ENCODE measurements at places on chromosomes 1 and 21.
A peak's percentile ranks its signal among the peaks of the same experiment; 100 is the strongest.

GRCh38 chr21:17611414-17612022 is 1.2 kb downstream of the BTG3 start:
- DNase-seq = peak; percentile 42

DNA sequence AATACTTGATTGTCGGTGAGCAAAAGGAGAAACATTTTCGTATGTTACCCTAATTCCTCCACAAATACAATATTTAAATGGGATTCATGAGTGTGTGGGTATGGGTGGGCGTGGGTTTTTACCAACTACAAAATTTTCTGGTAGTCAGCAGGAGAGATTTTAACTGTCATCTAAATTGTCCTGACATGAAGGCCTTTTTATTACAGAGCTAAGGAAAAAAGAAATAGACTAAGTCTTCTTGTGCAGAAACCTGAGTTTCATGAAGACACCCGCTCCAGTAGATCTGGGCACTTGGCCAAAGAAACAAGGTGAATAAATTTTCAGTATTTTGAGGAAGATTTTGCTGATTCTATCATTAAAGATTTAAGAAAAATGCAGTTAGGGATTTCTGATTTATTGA is 752 bp downstream of the RGS18 start:
- DNase-seq = no peak

GRCh38 chr1:108121358-108122143 is 78.6 kb downstream of the SLC25A24 start:
- no peak for DNase-seq

GRCh38 chr1:209802117-209802779 is 3.7 kb downstream of the IRF6 start:
- DNase-seq = no peak

DNA sequence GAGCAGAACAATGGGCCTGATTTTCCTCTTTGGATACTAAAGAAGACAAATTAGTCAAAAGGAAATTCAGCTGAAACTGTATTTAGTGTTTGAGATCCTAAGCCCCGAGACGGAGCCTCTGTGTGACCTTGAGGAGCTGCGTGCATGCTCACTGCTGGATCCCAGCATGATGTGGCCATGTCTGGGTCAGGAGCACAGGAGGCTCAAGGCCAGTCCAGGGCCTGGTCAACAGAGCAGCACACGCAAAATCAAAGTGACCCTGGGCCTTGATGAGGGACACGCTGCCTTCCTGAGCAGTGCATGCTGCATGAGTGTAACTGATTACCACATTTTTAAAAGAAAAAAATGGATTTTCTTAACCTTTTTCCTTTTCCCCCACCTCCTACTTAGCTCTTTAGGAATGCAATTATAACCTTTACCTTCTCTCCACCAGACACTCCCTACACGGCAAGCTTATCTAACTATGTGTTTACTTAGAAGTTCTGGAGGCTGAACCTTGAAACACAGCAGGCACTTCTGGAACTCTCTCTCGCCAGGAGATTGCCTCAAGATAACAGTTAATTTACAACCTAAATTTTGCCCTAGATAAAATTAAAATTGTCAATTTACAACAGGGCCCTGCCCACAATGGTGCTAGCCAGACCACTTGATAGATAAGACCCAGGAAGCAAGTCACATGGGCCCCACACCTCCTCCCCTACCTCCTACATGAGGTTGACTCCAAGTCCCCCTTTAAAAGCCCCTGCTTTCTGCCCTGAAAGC is 144.6 kb downstream of the LRIG2 start:
- DNase-seq = no peak

GRCh38 chr1:156160000-156160742 is 6.8 kb downstream of the SEMA4A start:
- DNase-seq = no peak

DNA sequence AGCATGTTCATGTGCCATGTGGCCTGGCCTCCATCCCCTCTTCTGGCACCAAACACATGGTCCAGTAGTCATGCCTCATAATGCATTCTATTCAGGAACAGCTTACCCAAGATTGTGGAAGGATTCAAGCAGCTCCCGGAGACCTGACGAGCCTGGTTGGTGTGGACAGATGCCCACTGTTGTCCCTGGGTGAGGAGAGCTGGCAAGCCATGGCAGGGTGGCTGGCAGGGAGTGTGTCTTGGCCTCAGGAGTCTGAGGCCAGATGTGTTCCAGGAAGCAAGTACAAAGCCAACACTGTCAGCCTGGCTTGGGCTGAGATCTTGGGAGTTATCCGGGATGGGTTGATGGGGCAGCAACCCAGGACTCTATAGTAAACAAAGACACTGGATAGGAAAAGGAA is 7.3 kb upstream of the FABP3 start:
- DNase-seq = peak; percentile 18

- DNase-seq = no peak
Observed at GRCh38 chr21:39663066-39663465, 50.3 kb downstream of the B3GALT5 start.

DNA sequence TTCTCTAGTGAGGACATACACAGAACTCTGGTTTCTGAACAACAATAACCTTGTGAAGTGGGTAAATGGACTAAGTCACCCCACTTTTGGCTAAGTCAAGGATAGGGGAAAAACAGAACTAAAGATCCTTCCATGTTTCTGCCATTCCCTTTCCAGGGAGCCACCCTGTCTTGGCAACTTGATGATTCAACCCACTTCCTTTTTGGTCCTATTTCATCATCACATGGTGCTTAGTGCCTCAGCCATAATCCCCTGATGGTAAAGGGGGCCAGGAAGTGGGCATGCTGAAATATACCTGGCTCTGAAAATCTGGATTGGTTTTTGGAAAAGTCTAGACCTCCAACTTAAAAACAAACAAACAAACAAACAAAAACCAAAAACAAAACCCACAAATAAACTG is 206.4 kb upstream of the FOXD3 start:
- no peak for DNase-seq

GRCh38 chr1:14815175-14815877 is 216.8 kb downstream of the KAZN start:
- DNase-seq = no peak

DNA sequence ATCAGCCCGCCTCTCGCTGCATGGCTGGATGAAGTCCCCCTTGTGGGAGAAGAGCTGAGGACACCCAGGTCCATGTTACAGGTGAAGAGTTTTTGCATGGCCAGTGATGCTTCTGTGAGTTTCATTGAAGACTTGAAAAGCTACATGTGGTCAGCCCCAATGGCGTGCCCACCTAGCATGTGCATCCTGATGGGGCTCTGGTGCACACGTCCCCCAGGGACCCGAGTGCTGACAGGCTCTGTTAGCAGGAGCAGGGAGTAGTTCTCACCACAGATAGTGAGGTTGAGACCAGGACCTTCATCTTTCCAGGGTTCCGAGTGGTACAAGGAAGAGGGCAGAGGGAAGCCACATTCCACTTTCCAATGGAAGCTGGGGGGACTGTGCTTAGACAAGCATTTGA is 184.8 kb upstream of the C1orf174 start:
- no peak for DNase-seq

DNA sequence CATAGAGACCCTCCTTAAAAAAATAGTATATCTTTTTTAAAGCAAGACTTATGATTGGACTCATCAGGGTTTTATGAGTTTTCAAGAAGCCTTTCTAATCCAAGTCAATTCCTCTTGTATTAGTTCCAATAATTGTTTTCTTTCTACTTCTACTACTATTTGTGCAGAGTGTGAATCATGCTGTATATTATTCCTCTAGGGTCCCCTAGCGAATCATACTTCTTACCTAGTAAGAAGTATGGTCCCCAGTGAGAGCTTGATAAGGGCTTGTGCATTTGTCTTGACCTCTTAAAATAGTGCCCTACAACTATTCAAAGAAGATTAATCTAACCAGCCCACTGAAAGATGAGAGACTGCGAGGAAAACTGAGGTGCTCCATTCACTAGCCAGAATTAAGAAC is 715.7 kb upstream of the ZP4 start:
- DNase-seq = no peak

DNA sequence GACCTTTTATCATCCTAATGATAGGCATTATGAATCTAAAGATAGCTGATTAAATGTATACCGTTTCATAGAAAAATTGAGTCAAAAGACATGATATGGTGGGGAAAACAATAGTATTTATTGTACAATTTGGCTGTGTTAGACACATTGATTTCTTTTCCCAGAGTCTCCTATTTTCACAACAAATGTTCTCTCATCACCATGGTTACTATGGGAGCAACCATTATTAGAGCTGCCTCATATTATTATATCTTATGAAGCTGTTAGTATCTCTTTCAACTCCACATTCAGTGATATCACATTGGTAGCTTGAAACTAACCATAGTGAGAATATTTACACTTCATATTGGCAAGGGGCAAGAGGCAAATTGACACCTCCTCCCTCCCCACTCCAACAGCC is 10.7 kb upstream of the CTH start:
- DNase-seq = no peak

DNA sequence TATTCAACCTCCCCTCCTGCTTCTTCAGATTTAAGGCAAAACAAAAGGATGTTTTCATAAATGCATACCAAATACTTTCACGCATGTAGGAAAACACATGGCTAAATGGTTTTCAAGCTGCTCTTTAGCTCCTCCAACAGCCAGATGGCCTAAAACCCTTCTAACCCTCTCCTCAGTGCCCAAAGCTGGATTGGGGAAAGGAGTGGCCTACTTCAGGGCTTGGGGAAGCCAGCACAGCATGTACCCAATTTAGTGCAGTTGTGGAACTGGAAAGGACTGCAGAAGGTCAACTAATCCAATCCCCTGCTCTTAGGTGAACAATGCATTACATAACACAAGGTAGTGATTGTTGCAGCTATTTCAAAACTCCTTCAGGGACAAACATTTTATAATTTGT is 9.3 kb downstream of the F5 start:
- no peak for DNase-seq

- no peak for DNase-seq
Observed at GRCh38 chr1:164958982-164959768, 397.3 kb downstream of the LMX1A start.

- DNase-seq = no peak
Observed at GRCh38 chr1:2468041-2468472, 8.0 kb upstream of the PLCH2 start.

GRCh38 chr1:153963850-153964331 is 554 bp upstream of the SLC39A1 start:
- DNase-seq = peak; percentile 48

DNA sequence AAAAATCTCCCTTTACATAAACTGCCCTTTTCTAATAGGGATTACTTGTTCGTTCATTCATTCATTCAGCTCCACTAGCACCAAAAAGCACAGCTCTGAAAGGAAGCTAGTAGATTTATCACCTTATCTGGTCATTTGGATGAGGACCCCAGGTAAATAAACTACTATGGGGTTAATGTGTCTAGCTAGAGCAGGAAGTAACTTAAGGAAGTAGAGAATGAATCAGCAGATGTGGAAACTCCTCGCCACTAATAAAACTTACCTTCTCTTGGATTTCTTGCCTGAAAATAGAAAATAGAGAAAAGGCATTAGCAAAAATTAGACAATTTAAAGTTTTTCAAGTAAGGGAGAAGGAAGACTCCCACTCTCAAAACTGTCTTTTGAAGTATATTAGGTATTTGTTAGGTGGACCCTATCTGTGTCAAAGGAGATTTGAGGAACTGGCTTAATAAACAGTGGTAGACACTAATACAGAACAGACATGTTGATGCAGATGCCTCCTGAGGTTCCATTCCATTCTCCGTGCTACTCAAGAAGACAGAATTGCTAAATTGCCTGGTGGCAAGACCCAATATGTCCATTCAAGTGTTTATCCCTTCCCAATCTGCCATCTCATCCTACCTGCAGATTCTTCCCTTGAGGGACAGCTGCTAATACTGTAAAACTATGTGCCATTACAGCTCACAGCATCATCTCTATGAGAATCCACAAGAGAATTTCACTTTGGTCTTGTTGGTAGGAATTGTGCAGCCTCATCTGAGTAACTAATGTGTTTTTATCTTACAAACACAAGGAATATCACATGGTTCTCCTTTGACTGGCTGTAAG is 14.9 kb downstream of the SELL start:
- DNase-seq = no peak

- no peak for DNase-seq
Observed at GRCh38 chr1:44012404-44012803, 18.9 kb downstream of the SLC6A9 start.

GRCh38 chr1:69197816-69198215 is 369.9 kb upstream of the LRRC7 start:
- no peak for DNase-seq

DNA sequence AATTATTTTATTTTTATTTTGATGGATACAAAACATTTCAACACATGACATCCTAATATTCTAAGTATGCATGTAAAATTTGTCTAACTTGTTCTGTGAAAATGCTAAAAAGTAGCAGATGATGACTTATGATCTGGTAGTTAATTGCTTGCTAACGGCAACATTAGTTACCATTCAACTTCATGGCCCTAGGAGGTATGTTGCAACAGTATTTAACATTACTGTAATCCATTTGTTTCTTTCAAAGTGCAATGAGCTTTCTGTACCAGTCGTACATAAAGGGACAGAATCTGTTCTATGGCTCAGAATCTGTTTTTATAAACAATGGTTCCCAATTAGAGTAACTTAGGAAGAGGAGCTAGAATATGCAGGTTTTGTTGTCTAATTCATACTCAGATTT is 91.5 kb upstream of the ZNHIT6 start:
- no peak for DNase-seq

DNA sequence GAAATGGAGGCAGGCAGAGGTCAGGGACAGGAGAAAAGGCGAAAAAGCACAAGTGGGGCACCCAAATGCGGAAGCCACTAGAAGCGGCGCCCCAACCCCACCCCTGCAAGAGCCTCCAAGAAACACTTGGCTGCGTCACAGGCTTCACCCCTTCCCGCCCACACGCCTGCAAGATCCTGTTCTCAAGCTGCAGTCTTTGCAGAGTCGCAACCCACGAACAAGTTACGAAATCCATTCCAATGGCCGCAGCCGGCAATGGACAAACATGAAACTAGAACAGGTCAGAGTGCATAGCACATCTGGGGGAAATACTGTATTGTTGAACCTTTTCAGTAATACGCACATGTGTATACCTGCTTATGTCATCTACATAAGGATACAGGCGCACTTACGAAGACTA is 103.6 kb downstream of the PSMG1 start:
- no peak for DNase-seq

GRCh38 chr1:112263453-112263852 is 132.6 kb upstream of the CTTNBP2NL start:
- no peak for DNase-seq

GRCh38 chr1:168235937-168236336 is 10.1 kb downstream of the SFT2D2 start:
- DNase-seq = no peak

- DNase-seq = no peak
Observed at GRCh38 chr1:60891281-60891680, 191.1 kb upstream of the NFIA start.

- DNase-seq = no peak
Observed at GRCh38 chr1:161910604-161911003, 113.1 kb downstream of the OLFML2B start.

DNA sequence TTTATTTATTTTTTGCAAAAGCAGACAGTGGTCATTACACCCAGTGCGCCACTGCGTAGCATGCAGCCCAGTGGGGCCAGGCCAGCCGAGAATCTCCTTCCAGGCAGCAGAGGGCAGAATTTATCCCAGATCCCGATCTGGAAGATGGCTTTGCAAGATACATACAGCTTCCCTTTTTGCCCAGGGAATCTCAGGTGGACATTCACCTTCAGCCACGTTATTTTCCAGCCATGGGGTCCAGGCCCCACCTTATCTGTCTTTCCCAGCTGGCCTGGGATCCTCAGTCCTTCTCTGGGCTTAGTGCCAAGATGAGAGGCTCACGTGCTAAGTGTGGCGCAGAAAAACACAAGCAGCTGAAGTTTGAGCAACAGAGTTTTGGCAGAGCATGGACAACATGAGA is 123.6 kb downstream of the AJAP1 start:
- DNase-seq = no peak

Measured in C1 segment of cervical spinal cord (tissue), 14 donors.